ENCODE measurements at places on chromosomes 13 and 19.

DNA sequence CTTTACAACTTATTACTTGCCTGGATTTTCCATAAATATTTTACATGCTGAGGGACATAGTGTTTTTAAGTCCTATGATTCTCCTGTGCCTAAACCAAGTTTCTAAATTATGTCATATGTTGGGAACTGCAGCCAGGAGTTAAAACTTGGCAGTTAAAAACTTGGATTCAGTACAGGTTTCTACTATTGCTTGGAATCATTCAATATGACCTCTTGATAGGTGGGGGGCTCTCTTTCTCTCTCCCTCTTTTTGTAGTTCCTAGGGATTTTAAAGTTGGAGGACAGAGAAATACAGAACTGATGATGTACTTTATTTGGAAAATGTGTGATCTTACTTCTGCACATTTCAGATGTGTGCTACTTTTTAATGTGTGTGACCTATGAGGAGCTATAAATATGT, 4.7 kb downstream of the CSNK1A1L start:
- DNase-seq: no peak

GRCh38 chr19:29086182-29086581, 126.8 kb downstream of the UQCRFS1 start:
- no peak for DNase-seq

GRCh38 chr19:4224470-4224869, 4.9 kb upstream of the EBI3 start:
- no peak for DNase-seq

- DNase-seq: no peak
Observed at GRCh38 chr19:41774515-41774980, 19.2 kb downstream of the CEACAM6 start.

DNA sequence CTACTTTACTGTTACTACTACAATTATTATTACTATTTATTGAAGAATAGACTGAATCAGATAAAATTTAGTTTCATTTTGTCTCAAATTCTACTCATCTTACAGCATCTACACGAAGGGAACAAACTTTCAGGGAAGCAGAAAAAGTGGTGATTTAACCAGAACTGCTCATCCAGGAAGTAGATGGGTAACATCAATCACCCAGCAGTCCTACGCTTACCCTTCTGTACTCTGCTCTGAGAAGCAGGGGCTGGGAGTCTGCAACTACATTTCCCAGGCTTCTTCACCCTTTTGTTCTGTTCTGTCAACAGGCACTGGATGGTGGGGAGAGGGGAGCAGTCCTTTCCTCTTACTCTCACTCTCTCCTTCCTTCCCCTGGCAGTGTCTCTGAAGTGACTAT, 31.4 kb upstream of the GGACT start:
- no peak for DNase-seq

GRCh38 chr19:56834564-56835375, 5.8 kb downstream of the PEG3 start:
- no peak for DNase-seq

- peak; percentile 77 for DNase-seq
Observed at GRCh38 chr19:2060884-2061494, 9.9 kb upstream of the MKNK2 start.

DNA sequence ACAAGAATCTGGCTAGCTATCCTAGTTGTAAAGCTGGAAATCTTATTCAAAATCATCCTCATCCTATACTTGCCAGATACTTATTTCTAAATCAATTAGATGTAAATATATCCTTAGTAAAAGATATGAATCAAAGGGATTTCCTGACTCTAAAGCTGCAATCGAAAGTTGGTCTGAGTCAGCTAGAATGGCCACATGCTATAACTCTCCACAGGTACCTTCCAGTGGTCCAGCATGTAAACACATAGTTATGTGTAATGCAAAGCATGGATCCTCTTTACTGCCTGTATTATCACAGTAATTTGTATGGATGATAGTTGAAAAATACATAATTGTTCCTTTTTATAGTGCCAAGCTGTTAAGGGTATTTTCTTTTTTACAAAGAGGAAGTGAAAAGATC, 27.4 kb downstream of the SLITRK6 start:
- DNase-seq: no peak

DNA sequence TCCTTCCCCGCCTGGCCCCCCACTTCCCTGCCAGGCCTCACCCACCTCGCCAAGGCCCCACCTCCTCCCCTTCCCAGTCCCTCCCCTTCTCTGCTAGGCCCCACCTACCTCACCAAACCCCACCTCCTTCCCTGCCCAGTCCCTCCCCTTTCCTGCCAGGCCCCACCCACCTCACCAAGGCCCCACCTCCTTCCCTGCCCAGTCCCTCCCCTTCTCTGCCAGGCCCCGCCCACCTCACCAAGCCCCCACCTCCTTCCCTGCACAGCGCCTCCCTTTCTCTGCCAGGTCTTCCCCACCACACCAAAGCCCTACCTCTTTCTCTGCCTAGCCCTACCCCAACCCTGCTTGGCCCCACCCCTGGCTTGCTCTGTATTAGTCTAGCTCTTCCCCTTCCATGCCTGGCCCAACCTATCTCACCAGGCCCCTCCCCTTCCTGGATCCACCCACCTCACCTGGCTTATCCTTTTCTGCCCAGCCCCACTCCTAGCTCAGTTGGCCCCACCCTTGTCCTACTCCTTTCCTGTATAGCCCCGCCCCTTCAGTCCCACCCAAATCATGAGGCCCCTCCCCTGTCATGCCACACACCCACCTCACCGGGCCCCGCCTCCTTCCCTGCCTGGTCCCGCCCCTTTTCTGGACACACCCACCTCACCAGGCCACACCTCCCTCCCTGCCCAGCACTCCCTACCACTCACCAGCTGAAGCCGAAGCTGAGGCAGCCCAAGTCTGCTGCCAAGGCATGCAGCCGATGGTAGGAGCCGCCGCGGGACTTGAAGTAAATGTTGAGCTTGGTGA, 16.2 kb downstream of the CERS1 start:
- DNase-seq: peak; percentile 31

GRCh38 chr19:55255618-55256423, 3.0 kb downstream of the PPP6R1 start:
- DNase-seq: peak; percentile 47

GRCh38 chr13:72463561-72463960, 263.9 kb downstream of the MZT1 start:
- DNase-seq: no peak

DNA sequence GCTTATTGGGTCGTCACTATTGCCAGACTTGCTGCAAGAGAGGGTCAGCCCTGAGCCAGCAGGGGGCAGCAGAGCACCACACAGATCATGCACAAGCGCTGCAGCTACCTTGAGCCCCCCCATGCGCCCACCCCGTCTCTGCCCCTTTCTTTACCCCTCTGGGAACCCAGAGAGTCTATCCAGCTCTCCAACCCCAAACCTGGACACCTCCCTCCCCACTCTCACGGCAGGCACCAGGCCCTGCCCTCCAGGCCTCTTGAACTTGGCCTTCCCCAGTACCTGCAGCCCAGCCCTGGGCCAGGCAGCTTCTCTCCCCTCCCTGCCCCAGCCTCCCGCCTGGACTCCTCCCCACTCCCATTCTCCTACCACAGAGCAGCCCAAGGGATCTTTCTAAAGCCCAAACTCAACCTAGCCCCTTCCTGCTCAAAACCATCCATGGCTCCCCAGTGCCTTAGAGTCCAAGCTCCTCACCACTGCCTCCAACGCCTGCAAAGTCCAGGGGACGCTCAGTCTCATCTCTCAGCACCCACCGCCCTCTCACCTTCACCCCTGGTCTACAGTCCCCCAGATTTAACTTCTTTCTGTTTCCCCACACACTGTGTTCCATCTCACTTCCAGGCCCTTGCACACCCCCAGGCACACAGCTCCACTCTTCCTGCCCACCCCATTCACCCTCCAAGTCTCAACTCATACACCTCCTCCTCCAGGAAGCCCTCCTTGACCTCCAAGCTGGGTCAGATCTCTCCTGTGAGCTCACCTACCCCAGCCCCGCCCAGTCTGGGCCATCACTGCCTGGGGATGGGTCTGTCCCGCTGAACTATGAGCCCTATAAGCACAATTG, 9.4 kb upstream of the CEACAM16 start:
- peak; percentile 61 for DNase-seq

GRCh38 chr19:51710163-51710562, 13.6 kb downstream of the HAS1 start:
- peak; percentile 32 for DNase-seq

- DNase-seq: no peak
Observed at GRCh38 chr13:59346999-59347723, 816.6 kb downstream of the DIAPH3 start.

GRCh38 chr13:95256091-95256490, 45.2 kb downstream of the ABCC4 start:
- peak; percentile 98 for DNase-seq

Measured in EL (cell line).